ENCODE measurements at places on chromosomes 6 and 20. TPM values are rescaled to one million over a fixed set of nuclear protein-coding genes. Genes with fewer than 3 reads are reported as not detected.

KCNQ5 gene
- total RNA-seq = 2.0 TPM

THBD gene
- total RNA-seq = 13.7 TPM

RPL10A gene
- total RNA-seq = 2,062 TPM

ERVFRD-1 gene
- not detected for total RNA-seq

PDE10A gene
- total RNA-seq = 38.2 TPM

FOXC1 gene
- total RNA-seq = 49.3 TPM

KCNQ2 gene
- total RNA-seq = 5.2 TPM

CPNE5 gene
- total RNA-seq = 14.2 TPM

NMBR gene
- total RNA-seq = 0.29 TPM

PM20D2 gene
- total RNA-seq = 35.8 TPM

SALL4 gene
- total RNA-seq = 7.7 TPM

RHAG gene
- 6.7 TPM for total RNA-seq

KIF25 gene
- 0.18 TPM for total RNA-seq

DEFB128 gene
- not detected for total RNA-seq

CCN6 gene
- total RNA-seq = 1.1 TPM

ADGB gene
- 0.12 TPM for total RNA-seq

GRM1 gene
- 0.23 TPM for total RNA-seq

TBC1D20 gene
- total RNA-seq = 30.1 TPM

JPH2 gene
- 22.8 TPM for total RNA-seq

TTK gene
- total RNA-seq = 8.5 TPM

FAM83B gene
- total RNA-seq = 13.4 TPM

SLC22A7 gene
- total RNA-seq = 0.18 TPM

MUC21 gene
- not detected for total RNA-seq

TMEM170B gene
- 6.0 TPM for total RNA-seq

ZSCAN12 gene
- total RNA-seq = 9.8 TPM

MUCL3 gene
- not detected for total RNA-seq

MDFI gene
- total RNA-seq = 45.7 TPM

ZNF391 gene
- total RNA-seq = 6.2 TPM
